ENCODE measurements at places on chromosomes 1 and 21.
A peak's percentile ranks its signal among the peaks of the same experiment; 100 is the strongest.

- ATAC-seq, result peak; percentile 92
Observed at GRCh38 chr1:42777852-42778251, 6.9 kb upstream of the TMEM269 start.

GRCh38 chr1:85502625-85503083 lies 37.7 kb upstream of the DDAH1 start:
- peak; percentile 84 for ATAC-seq

DNA sequence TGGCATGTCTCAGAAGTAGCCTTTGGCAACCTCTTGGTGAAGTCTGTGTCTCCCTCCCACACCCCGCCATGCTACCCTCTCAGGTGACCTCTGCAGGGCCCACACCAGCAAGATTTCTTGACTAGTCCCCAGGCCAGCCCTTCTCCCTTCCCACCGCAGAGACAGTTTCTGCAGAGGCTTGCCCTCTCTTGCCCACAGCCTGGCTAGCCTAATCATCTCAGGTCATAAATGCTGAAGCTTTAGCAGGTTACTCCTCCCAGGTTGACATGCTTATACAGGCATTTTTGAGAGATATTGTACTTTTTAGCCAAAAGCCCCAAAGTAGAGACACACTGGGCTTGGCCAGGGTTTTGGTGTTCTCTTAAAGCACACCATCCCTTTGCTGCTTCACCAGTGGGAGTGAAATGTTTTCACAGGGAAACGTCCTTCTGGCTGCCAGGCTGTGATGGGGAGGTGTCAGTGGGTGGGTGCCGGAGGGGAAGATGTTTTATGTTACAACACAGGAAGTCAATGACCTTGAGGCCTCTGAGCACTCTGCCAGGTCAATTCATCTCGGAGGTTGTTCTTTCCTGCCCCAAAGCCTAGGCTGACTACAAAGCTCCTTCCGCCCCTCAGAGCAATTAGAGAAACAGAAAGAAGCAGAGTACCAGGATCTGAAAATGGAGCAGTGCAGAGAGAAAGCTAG lies 58.5 kb downstream of the STYXL2 start:
- ATAC-seq, result no peak

- no peak for ATAC-seq
Observed at GRCh38 chr21:45831991-45832740, 149.4 kb upstream of the COL6A1 start.

- peak; percentile 84 for ATAC-seq
Observed at GRCh38 chr1:18581420-18581880, 49.2 kb upstream of the PAX7 start.

DNA sequence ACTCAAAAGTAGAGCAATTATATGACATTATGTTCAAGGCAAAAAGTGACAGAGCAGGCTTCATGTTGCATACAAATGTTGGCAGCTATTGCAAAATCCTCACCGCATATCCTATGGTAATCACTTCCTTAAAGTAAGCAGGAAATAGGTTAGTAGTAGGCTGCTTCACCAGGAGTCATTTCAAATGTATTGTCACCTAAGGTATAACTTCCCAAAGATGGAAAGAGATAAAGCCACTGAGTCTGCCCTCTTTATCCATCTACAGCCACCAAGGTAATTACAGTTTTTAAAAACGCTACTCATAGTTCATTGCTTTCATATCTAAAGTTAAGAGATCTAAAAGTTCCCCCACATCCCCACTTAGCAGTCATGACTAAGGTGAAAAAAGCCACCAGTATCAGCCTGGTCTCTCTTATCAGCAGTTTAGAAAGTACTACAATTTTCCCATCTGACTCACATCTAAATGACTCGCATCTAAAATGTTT lies 31.6 kb upstream of the UBE2U start:
- ATAC-seq, result peak; percentile 59

DNA sequence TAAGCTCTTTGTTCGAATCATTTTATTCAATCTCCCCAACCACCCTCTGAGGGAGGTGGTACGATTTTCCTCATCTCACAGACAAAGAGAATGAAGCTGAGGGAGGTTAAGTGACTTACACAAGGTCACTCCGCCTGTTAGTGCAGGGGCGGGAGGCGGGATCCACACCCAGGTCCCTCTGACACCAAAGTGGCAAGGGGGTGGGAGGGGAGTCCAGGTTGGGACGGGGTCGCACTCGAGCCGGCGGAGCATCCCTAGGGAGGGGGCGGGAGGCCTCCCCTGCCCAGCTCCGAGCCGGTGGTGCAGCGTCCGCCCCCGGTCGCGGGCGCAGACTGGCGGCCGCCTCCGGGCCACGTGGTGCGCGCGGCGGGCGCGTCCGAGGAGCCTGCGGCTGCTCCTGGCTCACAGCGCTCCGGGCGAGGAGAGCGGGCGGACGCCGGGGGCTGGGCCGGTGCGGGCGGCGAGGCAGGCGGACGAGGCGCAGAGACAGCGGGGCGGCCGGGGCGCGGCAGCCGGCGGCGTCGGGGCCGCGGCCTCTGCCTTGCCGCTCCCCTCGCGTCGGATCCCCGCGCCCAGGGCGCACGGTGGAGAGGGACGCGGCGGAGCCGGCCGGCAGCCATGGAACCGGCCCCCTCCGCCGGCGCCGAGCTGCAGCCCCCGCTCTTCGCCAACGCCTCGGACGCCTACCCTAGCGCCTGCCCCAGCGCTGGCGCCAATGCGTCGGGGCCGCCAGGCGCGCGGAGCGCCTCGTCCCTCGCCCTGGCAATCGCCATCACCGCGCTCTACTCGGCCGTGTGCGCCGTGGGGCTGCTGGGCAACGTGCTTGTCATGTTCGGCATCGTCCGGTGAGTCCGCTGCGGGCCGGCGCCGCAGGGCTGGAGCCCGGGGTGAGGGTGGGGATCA lies at the start of gene OPRD1:
Gene OPRD1, plus strand, starts transcription at position 405 of the 903 bp plus-strand sequence. Its CDS starts 214 bp downstream, at position 619.
- ATAC-seq, result no peak

GRCh38 chr1:201880928-201881571 lies 7.6 kb upstream of the SHISA4 start:
- no peak for ATAC-seq

GRCh38 chr1:65581119-65581518 lies 160.7 kb downstream of the LEPR start:
- ATAC-seq, result peak; percentile 53

GRCh38 chr1:109197158-109198042 lies 16.3 kb upstream of the SARS1 start:
- peak; percentile 82 for ATAC-seq

DNA sequence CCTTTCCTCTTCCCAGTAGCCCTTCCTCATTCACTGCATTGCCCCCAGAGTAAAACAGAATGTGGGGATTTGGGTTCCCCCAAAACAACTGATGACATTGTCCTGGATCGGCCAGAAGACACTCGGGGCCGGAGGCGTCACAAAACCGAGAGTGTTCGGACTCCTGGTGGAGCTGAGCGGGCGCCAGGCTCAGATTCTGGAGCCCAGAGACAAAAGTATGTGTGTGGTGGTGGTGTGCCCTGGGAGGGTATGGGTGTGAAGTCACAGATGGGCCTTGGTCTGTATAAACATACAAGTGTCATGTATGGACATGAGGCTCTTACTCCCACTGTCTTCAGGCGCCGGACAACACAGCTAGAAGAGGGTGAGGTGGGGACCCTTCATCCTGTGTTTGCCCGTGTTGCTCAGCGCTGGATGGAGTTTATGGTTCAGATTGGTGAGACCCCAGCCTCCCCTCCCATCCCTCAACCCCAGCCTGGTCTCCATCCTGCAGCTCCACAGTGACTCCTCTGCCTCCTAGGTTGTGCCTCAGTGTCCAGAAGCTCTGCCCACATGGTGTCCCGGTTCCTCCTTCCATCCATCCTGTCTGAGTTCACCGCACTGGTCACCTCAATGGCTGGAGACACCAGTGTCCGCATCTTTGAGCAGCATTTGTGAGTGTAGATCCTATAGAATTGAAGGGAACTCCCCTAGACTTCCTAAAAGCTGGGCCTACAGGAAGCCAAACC lies 12.4 kb downstream of the HYI start:
- no peak for ATAC-seq

- ATAC-seq, result no peak
Observed at GRCh38 chr1:174800876-174801275, 198.9 kb upstream of the CACYBP start.

GRCh38 chr1:90204023-90204590 lies 209.2 kb downstream of the ZNF326 start:
- no peak for ATAC-seq

All from SK-N-SH treated with all-trans-retinoic acid at 6 μM for 48 hours (cell line).